ENCODE measurements at places on chromosomes 4 and X. TPM values are rescaled to one million over a fixed set of nuclear protein-coding genes. Genes with fewer than 3 reads are reported as not detected.

GRCh38 chr4:4685810-4686795 is 144.3 kb upstream of the STX18 start:
- H3K4me3 ChIP-seq: peak overlapping the region; percentile 28
- DNase-seq: no peak
- no peak overlapping the region for H3K27ac ChIP-seq
- H3K27me3 ChIP-seq: no peaks in the 10 kb centered on the region

DUX4 gene
- total RNA-seq: not detected

DNA sequence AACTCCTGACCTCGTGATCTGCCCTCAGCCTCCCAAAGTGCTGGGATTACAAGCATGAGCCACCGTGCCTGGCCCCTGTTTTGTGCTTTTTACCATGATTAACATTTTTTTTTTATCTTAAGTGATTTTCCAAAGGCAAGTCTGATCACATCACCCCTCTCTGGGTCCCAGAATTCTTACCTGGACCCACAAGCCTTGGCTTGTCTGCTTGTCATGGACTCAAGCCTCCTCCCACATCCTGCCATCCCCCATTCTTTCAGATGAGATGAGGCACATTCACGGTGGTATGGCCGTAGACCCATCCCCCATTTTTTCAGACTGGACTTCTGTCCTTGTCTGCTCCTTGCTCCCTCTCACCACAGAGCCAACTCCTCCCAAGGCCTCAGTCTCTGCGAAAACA is 55.3 kb downstream of the APLN start:
- H3K4me1 ChIP-seq: peaks cover 4% of the 10 kb centered on the region
- DNase-seq: no peak
- no peaks in the 10 kb centered on the region for H3K27me3 ChIP-seq
- H3K36me3 ChIP-seq: no peaks in the 10 kb centered on the region
- H3K27ac ChIP-seq: no peak overlapping the region
- H3K4me3 ChIP-seq: no peak overlapping the region

DNA sequence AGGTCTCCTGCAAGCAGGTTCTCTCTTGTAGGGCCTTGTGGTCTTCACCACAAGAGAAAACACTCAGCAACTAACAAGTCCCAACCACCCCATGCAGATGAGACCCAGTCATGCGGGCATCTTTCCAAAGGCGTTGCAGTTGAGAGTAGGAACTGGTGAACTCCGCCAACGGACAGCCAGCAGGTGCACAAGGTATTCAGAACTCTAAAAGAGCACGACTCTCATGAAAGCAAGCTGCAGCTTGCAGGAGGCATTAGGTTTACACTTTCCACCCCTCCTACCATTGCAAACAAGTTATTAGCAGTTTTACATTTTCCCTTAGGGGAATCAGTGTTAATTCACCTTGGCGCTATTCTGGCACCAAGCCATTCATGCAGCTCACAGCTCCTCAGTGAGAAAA is 173.4 kb upstream of the KIT start:
- no peaks in the 10 kb centered on the region for H3K4me1 ChIP-seq
- H3K27me3 ChIP-seq: no peaks in the 10 kb centered on the region
- no peak for DNase-seq
- H3K36me3 ChIP-seq: no peaks in the 10 kb centered on the region
- no peak overlapping the region for H3K27ac ChIP-seq

RAB41 gene
- not detected for total RNA-seq

GRCh38 chrX:125205133-125205917 is 114.3 kb upstream of the TEX13C start:
- no peak overlapping the region for H3K4me3 ChIP-seq
- H3K27me3 ChIP-seq: no peaks in the 10 kb centered on the region
- no peaks in the 10 kb centered on the region for H3K36me3 ChIP-seq
- no peak overlapping the region for H3K27ac ChIP-seq
- no peak for DNase-seq
- H3K4me1 ChIP-seq: no peaks in the 10 kb centered on the region

PHOX2B gene
- total RNA-seq: not detected

PRKX gene
- 9.1 TPM for total RNA-seq

All from osteoblast (primary cell).